ENCODE measurements at places on chromosomes 7 and 10.
A peak's percentile ranks its signal among the peaks of the same experiment; 100 is the strongest.

DNA sequence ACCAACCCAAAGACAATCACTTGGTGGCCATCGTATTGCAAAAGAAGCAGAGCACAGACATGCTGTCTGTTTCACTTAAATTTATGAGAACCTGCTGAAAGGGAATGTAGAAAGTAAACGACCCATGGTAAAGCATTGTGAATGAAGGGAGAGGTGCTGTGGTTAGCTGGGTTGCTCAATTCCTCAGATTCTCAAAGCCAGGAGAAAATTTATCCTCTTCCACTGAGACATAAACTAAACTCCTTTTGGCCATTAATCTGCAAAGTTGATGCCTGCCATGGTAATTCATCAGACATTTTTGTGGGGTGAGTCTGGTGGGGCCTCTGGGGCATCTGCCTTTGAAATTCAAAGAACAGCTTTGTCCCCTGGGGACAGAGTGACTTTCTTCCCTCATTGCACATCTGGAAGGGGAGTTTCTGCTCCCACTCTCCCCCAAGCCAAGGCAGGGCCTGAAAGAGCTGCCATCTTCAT, 951.0 kb downstream of the LRMDA start:
- peak; percentile 95 for DNase-seq

- DNase-seq = no peak
Measured at GRCh38 chr7:21371360-21371759, 56.5 kb upstream of the SP4 start.

- no peak for DNase-seq
Measured at GRCh38 chr10:112448888-112449287, 1.9 kb downstream of the VTI1A start.

DNA sequence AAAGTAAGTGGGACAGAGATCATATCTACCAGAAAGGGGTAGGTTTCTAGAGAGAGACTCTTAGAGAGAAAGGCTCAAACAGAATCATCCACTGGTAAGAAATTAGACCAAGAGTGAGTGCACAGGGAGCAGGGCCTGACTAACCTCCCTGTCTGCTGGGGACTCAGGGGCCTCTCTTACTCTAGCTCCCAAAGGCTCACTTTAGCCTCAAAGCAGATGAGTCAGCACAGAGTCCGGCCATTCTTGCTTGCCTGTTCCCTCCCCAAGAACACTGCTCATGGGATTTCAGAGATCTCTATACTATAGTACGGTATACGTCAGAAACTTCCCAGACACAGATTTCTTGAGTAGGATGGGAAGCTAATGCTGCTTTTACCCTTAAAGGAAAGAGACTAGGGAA, 32.7 kb downstream of the RBM28 start:
- no peak for DNase-seq

- no peak for DNase-seq
Measured at GRCh38 chr10:49311555-49312236, 12.7 kb downstream of the C10orf71 start.

- DNase-seq = peak; percentile 49
Measured at GRCh38 chr7:131480384-131481315, 75.8 kb downstream of the PODXL start.

DNA sequence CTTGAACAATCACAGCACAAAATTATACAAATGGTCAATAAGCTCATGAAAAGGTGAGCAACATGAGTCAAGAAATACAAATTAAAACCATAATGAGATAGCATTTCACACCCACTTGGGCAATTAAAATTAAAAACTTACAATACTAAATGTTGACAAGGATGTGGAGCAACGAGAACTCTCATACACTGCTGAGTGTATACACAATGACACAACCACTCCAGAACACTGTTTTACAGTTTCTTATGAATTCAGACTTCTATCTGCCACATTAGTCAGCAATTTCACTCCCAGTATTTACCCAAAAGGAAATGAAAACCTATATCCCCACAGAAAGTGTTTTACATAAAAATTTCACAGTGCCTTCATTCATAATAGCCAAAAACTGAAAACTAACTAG, 31.1 kb downstream of the GDI2 start:
- no peak for DNase-seq
